Activated CD4-positive, alpha-beta T cell treated with anti-CD3 and anti-CD28 coated beads, Interleukin-2, amount 10 ng/mL, durations not matched to agents 7 days and 5 days (primary cell): ENCODE measurements at places on chromosomes 13 and 19. TPM values are rescaled to one million over a fixed set of nuclear protein-coding genes. Genes with fewer than 3 reads are reported as not detected.
A peak's percentile ranks its signal among the peaks of the same experiment; 100 is the strongest.

GRCh38 chr13:98474761-98475160, 102.1 kb downstream of the STK24 start:
- no peak for DNase-seq
- H3K27ac ChIP-seq: no peak overlapping the region
- no peak overlapping the region for H3K4me3 ChIP-seq
- no peaks in the 10 kb centered on the region for H3K27me3 ChIP-seq

- DNase-seq: no peak
- peaks cover 23% of the 10 kb centered on the region for H3K36me3 ChIP-seq
- H3K4me1 ChIP-seq: peaks cover 2% of the 10 kb centered on the region
- H3K27me3 ChIP-seq: no peaks in the 10 kb centered on the region
These were observed 6.7 kb downstream of the SUGT1 start for GRCh38 chr13:52659340-52659739.

DNA sequence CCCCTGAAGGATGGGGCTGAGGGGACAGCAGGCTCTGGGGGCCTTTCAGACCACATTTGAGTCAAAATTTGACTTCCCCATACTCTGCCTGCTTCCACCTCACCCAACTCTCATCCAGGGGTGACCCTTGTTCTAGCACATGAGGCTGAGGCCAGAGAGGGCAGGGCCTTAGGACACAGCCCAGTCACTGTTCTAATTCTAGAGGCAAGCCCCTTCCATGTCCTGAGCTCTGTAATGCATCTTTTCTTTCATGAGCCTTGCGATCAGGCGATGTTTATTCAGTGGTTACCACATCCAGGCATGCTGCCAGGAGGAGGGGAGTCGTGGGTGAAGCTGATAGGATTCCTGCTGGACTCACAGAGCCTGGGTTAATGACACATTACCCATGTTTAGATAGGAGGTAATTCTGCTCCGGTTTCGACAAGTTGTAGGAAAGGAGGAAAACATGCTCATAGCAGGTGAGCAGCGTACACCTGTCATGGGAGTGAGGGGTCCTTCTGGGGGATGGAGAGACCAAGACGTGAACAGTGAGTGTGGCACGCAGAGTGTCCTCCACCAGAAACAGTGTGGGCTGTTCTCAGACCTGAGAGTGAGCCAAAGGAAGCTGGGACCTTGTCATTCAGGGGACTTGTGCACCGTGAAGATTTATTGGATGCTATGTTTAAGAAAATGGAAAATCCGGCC, 9.3 kb downstream of the RPS9 start:
- H3K4me1 ChIP-seq: peaks cover 67% of the 10 kb centered on the region
- peak overlapping the region; percentile 25 for H3K4me3 ChIP-seq
- peaks cover 48% of the 10 kb centered on the region for H3K36me3 ChIP-seq
- no peak for DNase-seq
- peak overlapping the region; percentile 87 for H3K27ac ChIP-seq

DNA sequence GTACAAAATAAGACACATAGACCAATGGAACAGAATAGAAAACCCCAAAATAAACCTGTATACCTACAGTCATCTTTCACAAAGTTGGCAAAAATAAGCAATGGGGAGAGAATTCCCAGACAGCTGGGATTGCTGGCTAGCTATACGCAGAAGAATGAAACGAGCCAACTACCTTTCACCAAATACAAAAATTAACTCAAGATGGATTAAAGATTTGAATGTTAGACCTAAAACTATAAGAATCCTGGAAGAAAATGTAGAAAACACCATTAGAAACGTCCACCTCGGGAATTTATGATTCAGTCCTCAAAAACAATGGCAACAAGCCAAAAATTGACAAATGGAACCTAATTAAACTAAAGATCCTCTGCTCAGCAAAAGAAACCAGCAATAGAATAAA, 408.1 kb upstream of the SLITRK1 start:
- H3K36me3 ChIP-seq: no peaks in the 10 kb centered on the region
- H3K27ac ChIP-seq: no peak overlapping the region
- DNase-seq: no peak
- no peaks in the 10 kb centered on the region for H3K4me1 ChIP-seq

DNA sequence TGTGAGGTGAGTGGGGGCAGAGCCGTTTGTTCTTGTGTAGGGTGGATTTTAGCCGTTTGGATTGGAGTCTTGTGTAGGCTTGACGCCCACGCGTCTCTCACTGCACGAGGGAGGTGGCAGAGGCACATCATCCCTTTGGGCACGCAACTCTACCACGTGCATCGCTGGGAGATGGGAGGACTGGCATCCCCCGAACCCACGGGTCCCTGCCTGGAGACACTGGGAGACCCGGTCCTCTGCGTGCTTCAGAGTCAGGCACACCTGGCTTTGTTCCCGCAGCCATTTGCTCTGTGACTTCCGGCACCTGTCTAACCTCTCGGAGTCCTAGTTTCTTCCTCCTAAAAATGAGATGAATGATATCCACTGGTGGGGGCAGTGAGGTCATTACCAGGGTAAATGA, 6.4 kb downstream of the ARHGEF7 start:
- H3K36me3 ChIP-seq: no peaks in the 10 kb centered on the region
- H3K27ac ChIP-seq: no peak overlapping the region
- H3K4me1 ChIP-seq: no peaks in the 10 kb centered on the region
- H3K4me3 ChIP-seq: no peak overlapping the region

DNA sequence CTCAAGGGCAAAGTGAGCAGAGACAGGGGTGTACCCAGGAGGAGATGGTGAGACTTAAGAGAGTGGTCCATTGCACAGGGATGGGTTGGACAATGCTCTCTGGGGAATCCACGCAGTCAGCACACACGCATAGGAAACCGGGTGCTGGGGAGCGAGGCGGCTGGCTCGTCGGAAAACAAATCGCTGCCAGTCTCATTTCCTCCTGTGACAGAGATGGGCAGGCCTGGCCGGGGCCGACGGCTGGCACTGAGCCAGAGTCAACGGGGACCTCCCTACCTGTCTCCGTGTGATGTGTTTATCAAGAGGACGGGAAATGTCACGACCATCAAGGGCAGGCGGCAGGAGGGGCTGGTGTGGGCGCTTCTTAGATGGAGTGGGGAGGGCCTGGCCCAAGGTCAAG, 27.3 kb downstream of the PTPRS start:
- H3K27ac ChIP-seq: no peak overlapping the region
- no peaks in the 10 kb centered on the region for H3K36me3 ChIP-seq
- no peak for DNase-seq
- no peaks in the 10 kb centered on the region for H3K27me3 ChIP-seq

Gene SPATA13
- total RNA-seq: 72.6 TPM

GRCh38 chr13:36405151-36405550, 27.1 kb upstream of the CCNA1 start:
- no peaks in the 10 kb centered on the region for H3K4me1 ChIP-seq
- H3K27me3 ChIP-seq: peaks cover 30% of the 10 kb centered on the region
- H3K27ac ChIP-seq: no peak overlapping the region
- DNase-seq: no peak
- H3K36me3 ChIP-seq: no peaks in the 10 kb centered on the region

Gene VSTM2B
- not detected for total RNA-seq

Gene UBE2L5
- total RNA-seq: 0.17 TPM
